ENCODE measurements at places on chromosomes 7 and 10.

GRCh38 chr7:123204206-123204835 is 4.6 kb upstream of the SLC13A1 start:
- no peak for DNase-seq

GRCh38 chr10:4007771-4008170 is 222.8 kb upstream of the KLF6 start:
- no peak for DNase-seq

GRCh38 chr10:18229826-18230225 is 89.6 kb downstream of the CACNB2 start:
- no peak for DNase-seq

GRCh38 chr7:118214051-118214832 is 10.3 kb upstream of the ANKRD7 start:
- peak; percentile 7 for DNase-seq

GRCh38 chr10:26367771-26368170 is 70.4 kb upstream of the APBB1IP start:
- no peak for DNase-seq

DNA sequence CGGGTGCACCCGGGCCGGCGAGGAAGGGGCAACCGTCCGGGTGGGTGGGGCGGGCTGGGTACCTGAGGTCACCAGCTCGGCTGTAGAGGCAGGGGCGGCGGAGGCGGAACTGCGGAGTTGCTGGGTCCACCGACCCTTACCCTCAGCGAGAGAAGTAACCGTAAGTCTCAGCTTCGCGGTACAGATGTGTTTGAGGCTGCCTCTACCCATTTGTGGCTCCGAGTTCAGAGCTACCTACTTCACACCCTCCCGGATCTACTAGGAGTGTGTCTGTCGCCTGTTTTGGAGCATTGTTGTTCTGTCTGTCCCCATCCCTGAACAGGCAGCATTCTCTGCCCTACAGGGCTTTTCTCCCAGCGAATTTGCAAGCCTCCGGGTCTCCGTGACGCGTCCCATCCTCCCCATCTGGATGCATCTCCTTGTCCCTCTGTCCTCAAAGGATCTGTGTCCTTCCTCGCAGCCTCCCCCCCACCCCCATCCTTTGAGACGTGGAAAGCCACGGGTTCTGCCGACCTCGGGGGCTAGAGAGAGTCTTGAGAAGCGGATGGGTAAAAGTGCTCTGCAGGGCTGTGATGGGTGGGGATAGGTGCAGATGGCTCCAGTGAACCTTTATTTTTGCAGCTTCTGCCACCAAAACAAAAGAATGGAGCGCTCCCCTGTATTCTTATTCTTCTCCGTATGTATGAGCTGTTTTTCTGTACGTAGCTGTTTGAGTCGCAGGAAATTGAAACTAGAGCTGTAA is 757 bp downstream of the ANKIB1 start:
- no peak for DNase-seq

DNA sequence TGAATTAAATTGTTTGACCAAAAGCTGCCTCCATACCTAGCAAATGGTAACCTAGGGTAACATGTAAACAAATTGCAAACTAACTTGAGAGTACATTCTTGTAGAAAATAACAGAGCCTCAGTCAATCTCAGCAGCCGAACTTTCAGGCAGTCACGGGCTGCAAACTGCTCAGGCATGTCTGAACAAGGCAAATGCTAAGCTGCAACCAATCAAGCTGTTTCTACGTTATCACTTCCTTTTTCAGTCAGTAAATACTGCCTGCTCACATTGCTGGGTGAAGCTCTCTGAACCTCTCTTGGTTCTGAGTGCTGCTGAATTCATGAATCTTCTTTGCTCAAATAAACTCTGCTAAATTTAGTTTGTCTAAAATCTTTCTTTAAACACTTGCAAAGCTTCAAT is 1212.4 kb downstream of the SORCS1 start:
- no peak for DNase-seq

DNA sequence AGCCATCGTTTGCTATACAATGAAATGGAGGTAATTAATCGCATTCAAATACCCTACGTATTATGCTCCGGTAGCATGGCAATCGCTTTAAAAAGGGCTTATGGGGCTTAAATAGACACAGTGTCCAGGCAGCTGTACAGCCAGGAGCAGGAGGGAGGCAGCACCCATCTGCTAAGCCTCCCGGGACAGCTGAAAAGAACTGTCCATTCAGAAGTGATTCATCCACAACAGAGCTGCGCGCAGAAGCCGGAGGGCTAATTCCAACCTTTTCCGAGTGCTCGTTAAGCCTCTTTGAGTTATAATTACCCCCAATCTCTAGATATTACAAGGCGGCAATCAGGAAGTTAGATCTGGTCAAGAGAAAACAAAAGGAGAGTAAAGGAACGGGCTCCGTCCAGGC is 58.3 kb downstream of the DPYSL4 start:
- no peak for DNase-seq

- DNase-seq = no peak
These were observed 156.3 kb downstream of the PHF14 start for GRCh38 chr7:11130012-11130411.

GRCh38 chr10:75801661-75802060 is 370.2 kb downstream of the LRMDA start:
- no peak for DNase-seq

DNA sequence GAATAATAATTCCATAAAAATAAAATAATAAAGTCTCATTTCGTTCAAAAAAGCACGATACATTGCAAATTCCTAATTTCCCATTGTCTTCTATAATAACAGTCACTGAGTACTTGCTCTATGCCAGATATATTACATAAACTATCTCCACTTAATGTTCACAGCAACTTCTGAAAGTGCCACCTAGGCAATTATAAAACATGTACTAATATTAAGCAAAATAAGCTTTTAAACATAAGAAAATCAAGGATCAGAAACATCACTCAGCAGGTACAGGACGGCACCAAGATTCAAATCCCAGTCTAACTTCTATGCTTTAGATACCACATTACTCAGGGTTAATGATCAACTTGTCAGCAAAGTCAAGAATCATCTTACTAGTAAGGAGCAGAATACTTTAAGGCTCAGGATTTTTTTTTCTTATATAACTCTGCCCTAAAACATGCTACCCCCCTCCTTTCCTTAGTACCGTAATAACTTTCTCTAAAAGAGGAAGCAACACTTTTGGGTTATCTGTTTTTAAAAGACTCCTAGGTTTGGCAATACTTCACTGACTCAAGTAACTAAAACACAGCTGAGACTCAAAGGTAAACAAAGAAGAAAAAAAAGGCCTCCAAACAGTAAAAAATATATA is 51.3 kb downstream of the USP6NL start:
- no peak for DNase-seq

DNA sequence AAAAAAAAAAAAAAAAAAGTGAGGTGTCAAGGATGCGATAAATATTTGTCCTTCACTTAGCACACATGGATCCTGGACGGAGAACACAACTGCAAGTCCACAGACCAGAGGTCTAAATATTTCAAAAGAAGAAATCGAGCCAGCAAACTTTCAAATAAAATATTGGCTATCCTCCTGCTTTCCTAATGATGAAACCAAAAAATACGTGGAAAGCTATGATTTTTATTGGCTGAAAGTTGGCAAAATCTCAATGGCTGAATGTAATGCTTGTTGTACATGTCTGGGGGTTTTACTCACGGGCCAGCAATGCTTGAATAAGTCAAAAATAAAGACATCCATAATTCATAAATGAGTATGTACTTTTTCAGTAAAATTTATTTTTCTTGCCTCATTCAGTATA is 19.0 kb upstream of the MGMT start:
- DNase-seq = no peak

DNA sequence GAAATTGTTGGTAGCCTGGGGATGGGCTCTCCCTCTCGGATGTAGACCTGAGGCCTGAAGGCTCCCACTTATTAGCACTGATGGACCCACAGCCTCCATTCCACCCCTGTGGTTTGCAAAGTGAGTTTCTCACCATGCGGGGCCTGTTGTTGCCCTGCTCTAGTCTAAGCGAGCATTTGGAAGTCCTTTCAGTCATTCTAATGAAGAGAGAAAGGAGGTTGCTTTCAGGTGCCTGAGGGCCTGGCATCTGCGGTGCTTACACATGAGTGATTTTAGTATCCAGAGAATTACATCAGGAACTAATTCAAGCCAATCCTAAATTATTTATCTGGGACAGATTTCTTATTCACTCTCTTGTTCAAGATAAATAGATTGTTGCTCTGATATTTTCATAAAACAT is 61.6 kb downstream of the NAMPT start:
- no peak for DNase-seq

DNA sequence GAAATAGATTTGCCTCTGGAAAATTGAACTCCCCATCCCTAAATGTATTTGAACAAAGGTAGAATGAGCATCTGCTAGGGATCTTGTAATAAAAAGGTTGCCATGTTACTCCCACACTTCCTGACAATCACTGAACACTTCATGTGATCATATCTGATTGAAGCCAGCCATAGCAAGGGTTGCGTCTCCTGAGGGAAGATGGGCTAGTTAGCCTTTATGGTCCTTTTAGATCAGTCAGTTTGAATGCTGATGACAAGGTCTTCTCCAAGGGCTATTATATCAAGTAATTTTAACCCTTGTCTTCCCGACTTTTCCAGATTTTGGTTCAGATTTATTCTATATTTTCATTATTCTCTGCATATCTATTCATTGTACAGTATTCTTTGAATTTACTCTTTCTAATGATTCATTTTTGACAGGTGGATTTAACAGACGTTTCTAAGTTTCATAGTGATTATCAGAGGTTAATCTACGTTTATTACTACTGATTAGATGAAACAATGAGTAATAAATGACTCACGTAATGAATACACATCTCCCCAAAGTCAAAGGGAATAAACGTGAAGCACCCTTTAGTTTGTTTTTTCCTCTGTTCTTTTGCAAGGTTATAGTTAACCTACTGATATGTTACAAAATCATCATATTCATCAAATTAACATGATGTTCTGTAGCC is 28.1 kb downstream of the CSGALNACT2 start:
- DNase-seq = no peak

GRCh38 chr10:119496273-119496672 is 46.2 kb downstream of the RGS10 start:
- no peak for DNase-seq

GRCh38 chr7:150780292-150780691 is 19.9 kb downstream of the TMEM176B start:
- no peak for DNase-seq

DNA sequence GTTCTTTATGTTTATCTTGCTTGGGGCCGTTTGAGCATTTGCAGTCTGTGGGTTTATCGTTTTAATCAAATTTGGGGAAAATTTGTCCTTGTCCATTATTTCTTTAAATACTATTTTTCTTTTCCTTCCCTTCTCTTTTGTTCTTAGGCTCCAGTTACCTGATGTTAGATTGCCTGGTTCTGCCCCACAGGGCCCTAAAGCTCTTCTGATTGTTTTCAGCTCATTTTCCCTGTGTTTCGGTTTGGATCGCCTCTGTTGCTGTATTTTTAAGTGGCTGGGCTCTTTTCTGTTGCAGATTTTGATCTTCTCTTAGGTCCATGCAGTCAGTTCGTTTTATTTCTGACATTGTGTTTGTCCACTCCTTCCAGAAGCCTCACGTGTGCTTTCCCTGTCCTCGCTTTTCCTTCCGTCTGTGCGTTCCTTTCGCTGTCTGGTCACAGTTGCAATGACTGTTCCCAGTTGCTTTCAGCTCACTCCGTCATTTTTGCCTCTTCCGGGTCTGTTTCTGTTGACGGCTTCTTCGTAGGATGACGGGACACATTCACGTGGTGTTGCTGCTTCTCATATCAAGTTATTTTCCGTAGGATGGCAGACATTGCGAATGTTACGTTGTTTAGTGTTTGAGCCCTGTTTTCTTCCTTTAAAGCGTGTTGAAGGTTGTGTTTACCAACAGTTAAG is 111.4 kb downstream of the INPP5A start:
- DNase-seq = no peak

DNA sequence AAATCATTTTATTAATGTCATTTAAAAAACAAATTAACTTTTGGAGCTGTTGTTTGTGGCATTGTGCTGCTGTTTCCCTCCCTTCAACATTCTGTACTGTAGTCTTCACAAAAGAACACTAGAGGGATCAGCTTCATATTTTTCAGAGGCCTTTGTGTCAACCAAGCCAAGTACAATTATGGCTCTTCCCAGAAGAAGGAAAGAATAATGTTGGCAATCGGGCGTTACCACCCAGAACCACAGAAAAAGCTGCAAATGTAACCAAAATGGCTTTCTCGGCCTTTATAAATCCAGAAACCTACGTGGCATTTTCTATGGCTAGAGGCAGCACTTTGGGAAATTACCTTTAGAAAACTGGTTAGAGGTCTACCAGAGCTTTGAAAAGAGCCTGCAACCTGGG is 98.8 kb upstream of the COL1A2 start:
- no peak for DNase-seq

DNA sequence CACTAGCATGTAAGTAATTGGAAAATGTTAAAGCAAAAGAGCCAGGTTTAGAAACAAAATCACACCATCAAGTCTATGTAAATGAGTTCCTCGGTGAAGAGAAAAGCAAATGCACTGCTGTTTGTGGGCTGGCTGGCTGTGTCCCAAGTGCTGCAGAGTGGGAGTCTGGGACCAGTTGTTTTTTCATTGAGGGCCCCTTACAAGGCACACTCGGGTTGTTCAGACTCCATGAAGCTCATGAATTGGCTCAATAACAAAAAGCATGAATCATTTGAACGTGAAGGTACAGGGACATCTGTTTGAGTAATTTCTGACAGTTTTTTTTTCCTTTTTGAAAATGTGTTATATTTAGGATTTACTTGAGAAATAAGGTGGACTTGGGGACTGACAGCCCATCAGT is 28.0 kb downstream of the GRK5 start:
- no peak for DNase-seq

- no peak for DNase-seq
These were observed 1.2 kb downstream of the FAM180A start for GRCh38 chr7:135747366-135747765.

DNA sequence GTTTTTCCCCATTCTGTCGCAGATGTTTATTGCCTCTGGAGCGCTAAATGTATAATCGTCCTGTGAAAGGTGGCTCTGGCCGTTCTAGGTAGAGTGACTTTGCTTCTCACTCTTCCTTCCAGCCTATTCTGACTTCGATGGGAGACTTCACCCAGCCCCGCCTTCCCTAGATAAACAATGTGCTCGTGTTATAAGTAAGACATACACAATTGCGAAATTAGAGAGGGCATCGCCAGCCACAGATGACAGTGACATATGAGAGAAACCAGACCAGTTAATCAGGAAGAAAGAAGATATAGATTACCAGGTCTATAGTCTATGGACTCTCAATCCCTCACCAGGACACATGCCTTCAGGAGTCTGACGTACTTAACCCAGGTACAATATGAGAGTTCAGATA is 1050.5 kb upstream of the AUTS2 start:
- DNase-seq = no peak

- no peak for DNase-seq
These were observed 639.2 kb downstream of the KCNMA1 start for GRCh38 chr10:76998451-76998850.

- DNase-seq = no peak
These were observed 196.0 kb downstream of the ELAPOR2 start for GRCh38 chr7:86863452-86863851.

GRCh38 chr10:110162741-110163145 is 44.7 kb upstream of the MXI1 start:
- no peak for DNase-seq

- no peak for DNase-seq
These were observed 26.4 kb upstream of the SRGN start for GRCh38 chr10:69061305-69062161.

- no peak for DNase-seq
These were observed 134.4 kb upstream of the AGK start for GRCh38 chr7:141416650-141417270.

All from stimulated activated CD4-positive, alpha-beta T cell treated with anti-CD3 and anti-CD28 coated beads, Interleukin-1b, Interleukin-23, amount 100 ng/mL, for 1 hour (primary cell).